T-helper 2 cell treated with Interferon-gamma antibody and Interleukin-4, amounts not matched to agents 5 μg/mL and 100 μg/mL, for 36 hours (primary cell): ENCODE measurements at places on chromosomes 12 and 14.
A peak's percentile ranks its signal among the peaks of the same experiment; 100 is the strongest.

GRCh38 chr14:77305696-77306095, 15.0 kb downstream of the POMT2 start:
- H3K27me3 ChIP-seq: no peaks in the 10 kb centered on the region
- no peak for DNase-seq
- no peaks in the 10 kb centered on the region for H3K36me3 ChIP-seq
- H3K4me3 ChIP-seq: no peak overlapping the region
- no peak overlapping the region for H3K27ac ChIP-seq

DNA sequence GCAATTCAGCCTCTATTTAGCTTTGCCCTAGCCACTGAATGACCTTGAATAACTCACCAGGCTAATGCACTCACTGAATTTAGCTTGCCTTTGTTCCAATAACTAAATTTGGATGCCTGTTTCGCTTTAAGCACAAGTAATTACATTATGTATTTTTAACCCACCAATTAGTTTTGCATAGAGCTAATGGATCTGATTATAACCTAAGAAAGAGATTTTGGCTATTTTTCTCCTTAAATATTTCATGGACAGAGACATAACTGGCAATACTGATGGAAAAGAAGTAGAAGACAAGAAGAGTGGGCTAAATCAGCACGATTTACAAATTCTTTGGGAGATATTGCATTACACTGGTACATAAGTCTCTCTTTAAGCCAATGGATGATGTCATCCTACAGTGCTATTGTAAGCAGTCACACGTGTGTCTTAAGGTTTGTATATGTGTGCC, 85.7 kb downstream of the AKAP6 start:
- no peak overlapping the region for H3K27ac ChIP-seq
- H3K4me3 ChIP-seq: no peak overlapping the region
- H3K27me3 ChIP-seq: no peaks in the 10 kb centered on the region
- DNase-seq: no peak

GRCh38 chr14:67242168-67242420, 859 bp downstream of the PALS1 start:
- no peak for DNase-seq
- H3K36me3 ChIP-seq: no peaks in the 10 kb centered on the region
- H3K27me3 ChIP-seq: peaks cover 22% of the 10 kb centered on the region
- H3K27ac ChIP-seq: peak overlapping the region; percentile 62
- H3K4me3 ChIP-seq: peak overlapping the region; percentile 92

DNA sequence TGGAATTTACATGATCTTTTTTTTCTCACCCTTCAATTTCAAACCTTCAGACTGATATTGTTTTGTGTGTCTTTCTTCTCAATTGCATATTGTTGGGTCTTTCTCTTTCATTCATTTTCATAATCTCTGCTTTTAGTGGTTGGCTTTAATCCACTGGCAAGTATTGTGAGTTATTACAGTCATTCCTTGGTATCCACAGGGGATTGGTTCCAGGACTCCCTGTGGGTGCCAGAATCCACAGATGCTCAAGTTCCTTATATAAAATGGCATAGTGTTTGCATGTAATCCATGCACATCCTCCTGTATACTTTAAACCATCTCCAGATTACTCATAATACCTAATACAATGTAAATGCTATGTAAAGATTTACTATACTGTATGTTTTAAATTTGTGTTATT, 29.7 kb upstream of the PARP11 start:
- H3K4me3 ChIP-seq: no peak overlapping the region
- H3K27me3 ChIP-seq: no peaks in the 10 kb centered on the region
- DNase-seq: no peak
- H3K4me1 ChIP-seq: peaks cover 48% of the 10 kb centered on the region
